ENCODE measurements at places on chromosomes 5 and 9.

- DNase-seq, result no peak
These were observed 891.4 kb upstream of the C9orf72 start for GRCh38 chr9:28464481-28465216.

- no peak for DNase-seq
These were observed 123.3 kb upstream of the ELL2 start for GRCh38 chr5:96084874-96085506.

DNA sequence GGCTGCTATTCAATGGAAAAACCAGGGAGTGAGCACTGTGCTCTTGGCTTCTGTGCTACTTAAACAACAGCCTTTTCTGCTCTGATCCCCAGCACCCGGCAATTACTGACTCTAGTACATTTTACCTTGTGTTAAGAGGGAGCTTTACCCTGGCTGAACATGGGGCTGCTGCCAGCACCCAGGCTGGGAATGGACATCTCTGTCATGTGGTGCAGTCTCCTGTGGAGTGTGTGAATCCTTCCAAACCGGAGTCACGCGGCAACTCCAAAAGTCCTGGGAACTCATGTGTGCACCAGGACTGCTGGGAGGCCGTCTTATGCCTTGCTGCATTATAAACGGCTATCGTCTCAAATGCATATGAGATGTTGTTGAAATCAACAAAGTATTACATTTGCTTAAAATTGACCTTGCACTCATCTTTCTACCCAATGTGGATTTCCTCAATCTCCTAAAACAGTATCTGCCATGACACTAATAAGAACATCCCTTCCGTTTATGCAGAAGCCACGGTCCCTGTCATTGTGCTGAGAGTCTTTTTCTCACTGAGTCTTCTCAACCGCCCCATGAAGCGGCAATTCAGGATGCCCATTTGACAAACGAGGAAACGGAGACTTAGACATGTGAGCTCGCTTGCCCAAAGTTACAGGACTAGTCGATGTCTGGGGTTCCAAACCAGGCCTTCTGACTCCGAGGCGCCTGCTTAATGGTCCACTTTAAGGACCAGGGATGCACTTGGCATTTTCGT lies 884 bp upstream of the GSN start:
- no peak for DNase-seq

GRCh38 chr5:126777257-126777974 lies 480 bp downstream of the LMNB1 start:
- DNase-seq, result no peak

- no peak for DNase-seq
These were observed 58.4 kb upstream of the SHC3 start for GRCh38 chr9:89236955-89237573.

DNA sequence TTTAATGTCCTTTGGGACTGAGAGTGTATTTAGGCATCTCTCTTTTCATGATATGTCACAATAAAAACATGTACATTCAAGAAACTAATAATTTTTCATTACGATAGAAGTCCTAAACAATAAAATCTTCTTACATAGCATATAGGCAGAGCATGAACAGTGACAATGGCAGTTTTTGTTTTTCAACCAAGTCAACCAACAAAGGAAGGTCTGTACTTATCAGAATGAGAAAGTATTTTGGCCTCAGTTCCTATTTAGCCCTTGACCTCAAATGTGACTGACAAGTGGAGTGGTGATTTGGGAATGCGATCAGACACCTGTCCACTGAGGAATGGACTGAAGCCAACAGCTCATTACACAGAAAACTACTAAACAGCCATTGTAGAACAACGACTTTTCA lies 219.5 kb downstream of the TMEM161B start:
- DNase-seq, result no peak

GRCh38 chr5:172766287-172767108 lies 4.5 kb downstream of the DUSP1 start:
- no peak for DNase-seq

GRCh38 chr9:101336091-101336490 lies 48.7 kb downstream of the BAAT start:
- no peak for DNase-seq

GRCh38 chr9:120767451-120767850 lies 25.8 kb downstream of the FBXW2 start:
- no peak for DNase-seq

DNA sequence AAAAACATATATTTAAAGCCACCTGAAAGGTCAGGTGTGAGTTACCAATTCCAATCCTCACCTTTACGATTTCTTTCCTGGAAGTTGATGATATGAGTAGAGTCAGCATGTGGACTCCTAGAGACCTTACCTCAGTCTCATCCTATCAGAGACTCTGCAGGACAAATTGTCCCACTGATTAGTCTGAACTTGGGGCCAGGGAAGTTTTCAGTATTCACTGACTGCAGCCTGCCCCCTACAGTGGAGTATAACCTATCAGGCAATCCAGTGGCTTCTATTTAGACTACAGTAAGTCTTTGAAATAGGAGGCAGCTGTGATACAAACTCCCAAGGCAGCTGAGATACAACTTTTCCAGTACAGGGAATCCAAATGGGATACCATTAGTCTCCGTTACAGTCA lies 449.4 kb upstream of the CDH10 start:
- DNase-seq, result no peak

DNA sequence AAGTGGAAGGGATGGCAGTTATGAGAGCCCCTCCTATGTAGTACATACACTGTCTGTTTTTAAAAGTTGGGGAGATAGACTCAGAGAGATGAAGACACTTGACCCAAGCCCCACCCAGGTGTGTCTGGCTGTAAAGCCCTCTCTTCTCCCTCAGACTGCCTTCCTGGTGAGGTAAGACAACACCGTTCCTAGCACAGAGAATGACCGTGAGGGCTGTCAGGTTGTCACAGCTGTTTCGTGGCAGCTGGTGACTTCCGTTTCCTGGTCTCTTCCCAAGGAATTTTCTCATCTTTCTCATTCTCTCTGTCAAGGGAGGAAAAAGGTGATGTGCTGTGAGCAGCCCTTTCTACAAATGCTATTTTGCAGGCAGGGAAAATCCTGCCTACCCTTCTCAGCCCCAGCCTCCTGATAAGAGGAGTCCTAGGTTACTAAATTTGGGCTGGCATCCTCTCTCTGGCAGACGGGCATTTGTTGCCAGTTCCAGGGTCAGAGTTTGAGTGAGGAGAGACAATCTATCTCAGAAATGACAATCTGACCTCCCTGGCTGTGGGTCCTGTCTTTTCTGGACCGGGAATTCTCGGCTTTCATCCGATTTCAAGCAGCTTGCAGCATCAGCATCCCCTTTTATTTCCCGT lies 263.5 kb upstream of the PANK3 start:
- no peak for DNase-seq

- DNase-seq, result no peak
These were observed 802 bp downstream of the SPIN1 start for GRCh38 chr9:88388886-88389605.

GRCh38 chr5:121189342-121190305 lies 662.1 kb upstream of the FTMT start:
- DNase-seq, result peak; percentile 21
